ENCODE measurements at places on chromosomes 4 and X.

GRCh38 chr4:140254651-140255299 is 100.8 kb upstream of the MAML3 start:
- no peak for DNase-seq
- no peaks in the 10 kb centered on the region for H3K27me3 ChIP-seq
- H3K27ac ChIP-seq = no peak overlapping the region
- no peaks in the 10 kb centered on the region for H3K36me3 ChIP-seq

DNA sequence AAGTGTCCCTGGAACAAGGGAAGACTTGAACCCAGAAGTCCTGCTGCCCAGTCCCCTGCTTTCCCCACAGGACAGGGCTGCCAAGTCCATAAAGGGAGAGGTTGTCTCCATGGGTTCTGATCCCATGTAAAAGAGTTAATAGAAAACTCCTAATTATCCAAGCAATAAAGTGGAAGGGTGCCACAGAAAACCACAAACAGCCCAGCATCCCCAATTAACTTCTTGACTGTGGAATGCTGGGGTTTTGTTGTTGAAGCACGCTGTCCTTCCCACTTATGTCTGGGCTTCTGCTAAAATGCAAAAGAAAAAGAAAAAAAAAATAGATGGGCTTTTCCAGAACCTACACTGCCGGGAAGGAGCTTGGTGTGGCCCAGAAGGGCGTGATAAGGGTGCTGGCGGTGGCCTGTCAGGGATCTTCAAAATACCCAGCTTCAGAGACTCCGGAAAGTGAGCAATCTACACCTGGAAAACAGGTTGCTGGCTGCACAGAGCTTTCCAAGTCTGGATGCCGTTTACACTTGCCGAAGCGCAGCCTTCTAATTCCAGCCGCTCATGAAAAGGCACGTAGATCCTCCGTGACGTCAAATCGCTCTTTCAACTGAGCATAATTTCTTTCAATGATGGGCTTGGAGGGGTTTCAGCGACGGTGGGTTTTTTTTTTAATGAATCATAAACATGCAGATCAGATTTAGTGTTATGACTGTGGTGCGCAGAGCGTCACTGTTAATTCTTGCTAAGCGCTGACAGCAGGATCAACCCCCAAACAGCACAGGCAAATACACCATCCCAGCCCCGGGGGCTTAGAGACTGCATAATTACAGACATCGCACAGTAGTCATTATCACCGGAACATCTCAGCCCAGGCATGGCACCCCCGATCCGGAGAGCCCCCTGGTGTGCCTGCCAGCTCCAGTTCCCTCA is 197.6 kb downstream of the BCOR start:
- H3K4me3 ChIP-seq = no peak overlapping the region
- no peak for DNase-seq
- peaks cover 23% of the 10 kb centered on the region for H3K4me1 ChIP-seq
- no peak overlapping the region for H3K27ac ChIP-seq
- no peaks in the 10 kb centered on the region for H3K36me3 ChIP-seq

- no peak overlapping the region for H3K4me3 ChIP-seq
- no peaks in the 10 kb centered on the region for H3K36me3 ChIP-seq
- DNase-seq = no peak
- no peaks in the 10 kb centered on the region for H3K27me3 ChIP-seq
- H3K4me1 ChIP-seq = no peaks in the 10 kb centered on the region
These were observed 54.7 kb upstream of the MYOZ2 start for GRCh38 chr4:119080721-119081541.

DNA sequence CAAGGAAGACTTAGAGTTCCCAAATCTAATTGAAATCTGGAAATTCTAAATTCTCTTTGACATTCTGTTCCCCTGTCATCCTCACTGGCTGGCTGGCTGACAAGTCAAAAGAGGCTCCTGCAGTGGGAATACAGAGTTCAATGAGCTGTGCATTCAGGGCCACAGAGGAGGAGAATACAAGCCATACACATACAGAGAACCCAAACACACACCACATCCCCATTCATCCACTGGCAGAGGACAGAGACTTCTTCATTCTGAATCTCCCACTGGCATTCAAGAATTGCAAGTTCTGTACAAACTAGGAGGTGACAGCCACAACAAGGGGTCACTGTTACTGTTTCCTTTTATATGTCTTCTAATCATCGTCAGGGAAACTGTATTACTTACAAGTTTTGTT is 49.7 kb downstream of the SAT1 start:
- H3K27ac ChIP-seq = no peak overlapping the region
- no peak for DNase-seq

DNA sequence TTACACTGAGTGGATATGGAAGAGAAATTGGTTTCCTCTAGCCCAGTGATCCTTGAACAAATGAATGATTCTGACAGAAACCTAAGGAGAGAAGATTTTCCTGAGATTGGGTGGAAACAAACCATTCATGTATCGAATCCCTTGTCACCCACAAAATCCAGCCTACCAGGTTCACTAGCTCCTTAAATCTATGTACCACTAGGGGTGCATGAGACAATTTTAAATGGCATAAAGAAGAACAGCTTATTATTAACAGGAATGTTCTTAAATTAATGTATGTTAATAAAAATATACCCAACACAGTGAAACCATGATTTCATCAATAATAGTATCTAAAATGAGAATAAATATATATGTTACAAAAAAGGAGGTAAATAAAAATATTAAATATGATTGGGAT is 118.4 kb upstream of the LNX1 start:
- H3K36me3 ChIP-seq = no peaks in the 10 kb centered on the region
- peaks cover 26% of the 10 kb centered on the region for H3K4me1 ChIP-seq
- no peaks in the 10 kb centered on the region for H3K27me3 ChIP-seq
- no peak for DNase-seq
- no peak overlapping the region for H3K27ac ChIP-seq

GRCh38 chr4:14188214-14188613 is 560.7 kb upstream of the BOD1L1 start:
- no peaks in the 10 kb centered on the region for H3K36me3 ChIP-seq
- no peaks in the 10 kb centered on the region for H3K4me1 ChIP-seq
- H3K4me3 ChIP-seq = no peak overlapping the region
- DNase-seq = no peak

GRCh38 chrX:31199056-31199839 is 127.4 kb upstream of the FTHL17 start:
- H3K4me3 ChIP-seq = no peak overlapping the region
- no peaks in the 10 kb centered on the region for H3K36me3 ChIP-seq
- DNase-seq = no peak
- no peaks in the 10 kb centered on the region for H3K4me1 ChIP-seq

- H3K4me1 ChIP-seq = no peaks in the 10 kb centered on the region
- H3K27ac ChIP-seq = no peak overlapping the region
- H3K4me3 ChIP-seq = no peak overlapping the region
- no peak for DNase-seq
These were observed 21.1 kb downstream of the VSIG4 start for GRCh38 chrX:66018585-66019309.

DNA sequence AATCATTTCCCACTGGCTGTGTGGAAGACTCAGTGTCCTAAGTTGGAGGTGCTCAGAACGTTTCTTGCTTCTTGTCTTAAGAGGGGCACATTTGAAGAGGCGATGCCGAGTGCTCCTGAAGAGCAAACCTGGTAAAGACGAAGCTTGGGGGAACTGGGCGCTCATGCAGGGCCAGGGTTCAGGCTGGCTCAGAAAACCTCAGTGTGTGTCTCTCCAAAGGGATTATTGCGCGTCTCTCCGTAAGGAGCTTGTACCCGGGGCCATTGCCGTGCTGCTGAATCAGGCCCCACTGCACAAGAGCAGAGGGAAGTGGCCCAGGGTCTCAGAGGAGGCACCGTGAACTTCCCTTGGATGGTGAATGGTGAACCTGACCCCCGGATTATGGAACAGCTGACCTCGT is 44.4 kb downstream of the PSAPL1 start:
- H3K4me1 ChIP-seq = no peaks in the 10 kb centered on the region
- H3K27me3 ChIP-seq = no peaks in the 10 kb centered on the region
- no peaks in the 10 kb centered on the region for H3K36me3 ChIP-seq
- H3K27ac ChIP-seq = no peak overlapping the region

Data from thoracic aorta (tissue), 2 donors.